LNCaP clone FGC (cell line): ENCODE measurements at places on chromosomes 3 and 15.
A peak's percentile ranks its signal among the peaks of the same experiment; 100 is the strongest.

GRCh38 chr3:173395073-173395411 is 2.5 kb upstream of the NLGN1 start:
- no peak for DNase-seq

DNA sequence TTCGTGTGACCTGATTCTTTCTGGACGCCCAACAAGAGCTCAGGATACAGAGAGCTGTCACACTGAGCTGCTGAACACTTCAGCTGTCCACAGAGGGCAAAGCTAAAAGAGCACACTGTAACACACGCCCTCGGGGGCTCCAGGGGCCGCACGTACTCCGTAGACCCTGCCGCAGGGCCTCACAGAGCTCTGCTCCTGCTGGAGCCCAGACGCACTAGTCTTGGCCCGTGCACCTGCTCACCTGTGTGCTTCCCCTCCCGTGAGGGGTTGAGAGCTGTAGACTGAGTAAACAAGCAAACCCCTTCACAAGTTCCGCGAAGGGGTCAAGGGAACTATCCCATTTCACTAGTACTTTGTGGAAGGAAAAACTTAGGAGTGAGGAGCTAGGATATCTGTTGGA is 30.7 kb upstream of the TUSC7 start:
- no peak for DNase-seq

DNA sequence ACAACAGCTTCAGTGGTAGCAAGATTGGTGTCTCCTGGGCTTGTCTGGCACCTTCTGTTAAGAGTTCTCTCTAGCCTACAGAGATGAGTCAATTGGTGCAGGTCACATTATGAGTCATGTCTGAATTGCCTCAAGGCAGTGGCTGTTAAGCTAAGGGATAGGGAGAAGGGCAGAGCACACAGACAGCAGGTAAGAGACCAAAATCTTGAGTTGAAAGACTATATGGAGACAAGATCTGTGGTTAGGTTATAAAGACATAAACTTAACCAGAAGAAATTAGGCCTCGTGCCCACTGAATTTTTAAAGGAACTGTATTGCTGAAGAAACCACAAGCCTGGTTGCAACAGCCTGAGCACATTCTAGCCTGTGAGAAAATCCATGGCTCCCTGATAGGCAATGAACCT is 19.2 kb upstream of the KPNA1 start:
- DNase-seq, result no peak

DNA sequence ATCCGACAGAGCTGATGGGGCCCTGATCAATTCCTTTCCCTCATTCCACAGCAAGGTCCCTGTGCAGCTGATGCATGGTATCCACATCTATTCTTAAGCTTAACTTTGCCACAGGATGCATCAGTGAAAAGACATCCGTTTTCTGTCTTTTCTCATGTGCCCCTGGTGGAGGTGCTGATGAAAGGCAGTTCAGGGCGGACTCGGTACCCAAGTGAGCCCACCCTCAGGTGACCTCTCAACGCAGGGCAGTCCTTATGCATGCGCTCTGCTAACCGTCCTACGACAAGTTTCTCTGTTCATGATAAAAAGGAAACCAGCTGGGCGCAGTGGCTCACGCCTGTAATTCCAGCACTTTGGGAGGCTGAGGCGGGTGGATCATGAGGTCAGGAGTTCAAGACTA is 251.4 kb downstream of the ADAMTS17 start:
- no peak for DNase-seq

DNA sequence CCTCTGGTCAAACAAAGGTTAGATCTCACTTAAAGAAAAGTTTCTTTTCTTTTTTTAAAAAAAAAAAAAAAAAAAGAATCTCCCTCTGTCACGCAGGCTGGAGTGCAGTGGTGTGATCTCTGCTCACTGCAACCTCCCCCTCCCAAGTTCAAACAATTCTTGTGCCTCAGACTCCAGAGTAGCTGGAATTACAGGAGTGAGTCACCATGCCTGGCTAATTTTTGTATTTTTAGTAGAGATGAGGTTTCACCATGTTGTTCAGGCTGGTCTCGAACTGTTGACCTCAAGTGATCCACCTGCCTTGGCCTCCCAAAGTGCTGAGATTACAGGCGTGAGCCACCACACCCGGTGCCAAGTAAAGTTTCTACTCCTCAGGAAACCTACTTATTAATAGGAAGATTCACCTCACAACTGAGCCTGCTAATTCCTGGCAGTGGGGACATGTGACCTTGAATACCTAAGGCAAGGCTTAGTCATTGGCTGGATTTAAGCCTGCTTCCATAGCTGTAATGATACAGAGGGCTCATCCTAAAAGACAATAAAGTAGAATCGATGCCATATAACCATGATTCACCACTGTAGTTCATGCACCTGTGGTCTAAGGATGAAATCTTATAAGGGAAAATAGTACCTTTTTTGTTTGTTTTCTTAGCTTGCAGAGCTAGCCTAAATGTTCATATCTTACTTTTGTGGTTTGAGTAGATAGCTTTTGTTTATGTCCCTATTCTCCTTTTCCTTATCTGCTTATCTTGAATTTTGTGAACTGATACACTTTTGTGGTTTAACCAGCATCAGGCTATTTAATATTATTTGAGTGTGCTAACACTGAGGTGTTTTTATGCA is 24.8 kb upstream of the RBMS3 start:
- no peak for DNase-seq

DNA sequence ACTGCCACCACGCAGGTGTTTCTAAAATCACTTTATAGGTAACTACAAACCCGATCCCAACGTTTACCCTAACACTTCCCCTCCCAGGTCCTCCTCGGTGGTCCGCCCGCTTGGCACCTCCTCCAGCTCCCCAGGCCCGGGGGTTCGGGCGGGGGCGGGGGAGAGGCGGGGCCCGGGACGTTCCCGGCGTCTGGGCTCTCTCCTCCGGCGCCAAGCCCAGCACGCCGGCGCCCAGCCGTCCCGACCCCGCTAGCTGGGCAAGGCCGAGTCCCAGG is 562 bp downstream of the CGGBP1 start:
- DNase-seq, result no peak

DNA sequence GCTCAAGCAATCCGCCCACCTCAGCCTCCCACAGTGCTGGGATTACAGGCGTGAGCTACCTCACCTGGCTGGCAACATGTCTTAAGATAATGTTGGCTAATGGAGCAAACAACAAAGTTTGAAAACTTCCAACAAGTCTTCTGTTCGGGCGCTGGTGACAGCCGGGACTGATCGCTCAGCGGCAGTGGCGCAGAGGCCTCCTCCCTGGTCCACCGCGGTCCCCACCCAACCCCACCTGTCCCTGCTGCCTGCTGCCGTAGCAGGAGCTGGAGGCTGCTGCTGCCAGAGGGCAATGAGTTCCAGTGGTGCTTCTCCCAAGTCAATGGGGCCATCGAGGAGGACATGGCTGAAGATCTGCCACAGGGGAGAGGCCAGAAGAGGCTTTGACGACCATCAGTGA is 12.1 kb downstream of the DLEC1 start:
- no peak for DNase-seq

GRCh38 chr3:54899273-54899672 is 28.6 kb downstream of the LRTM1 start:
- DNase-seq, result no peak

- no peak for DNase-seq
Observed at GRCh38 chr3:184155644-184156521, 706 bp downstream of the DVL3 start.

DNA sequence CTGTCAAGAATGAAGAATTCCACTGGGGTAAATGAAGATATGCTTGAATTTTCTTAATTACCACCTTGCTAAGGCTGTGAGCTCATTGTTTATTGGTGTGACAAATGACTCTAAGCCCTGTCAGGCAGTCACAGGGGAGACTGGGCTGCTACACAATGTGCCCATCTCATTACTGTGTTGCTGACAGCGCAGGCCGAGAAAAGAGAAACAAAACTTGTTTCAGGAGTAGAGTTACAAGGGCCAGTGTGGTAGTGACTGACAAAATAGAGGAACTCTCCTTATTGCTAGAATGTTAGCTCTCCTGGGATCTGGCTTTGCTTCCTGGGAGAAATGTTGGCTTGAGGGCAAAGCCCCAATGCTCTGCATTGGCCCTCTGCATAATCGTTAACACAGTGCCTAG is 130.4 kb upstream of the CRBN start:
- no peak for DNase-seq

DNA sequence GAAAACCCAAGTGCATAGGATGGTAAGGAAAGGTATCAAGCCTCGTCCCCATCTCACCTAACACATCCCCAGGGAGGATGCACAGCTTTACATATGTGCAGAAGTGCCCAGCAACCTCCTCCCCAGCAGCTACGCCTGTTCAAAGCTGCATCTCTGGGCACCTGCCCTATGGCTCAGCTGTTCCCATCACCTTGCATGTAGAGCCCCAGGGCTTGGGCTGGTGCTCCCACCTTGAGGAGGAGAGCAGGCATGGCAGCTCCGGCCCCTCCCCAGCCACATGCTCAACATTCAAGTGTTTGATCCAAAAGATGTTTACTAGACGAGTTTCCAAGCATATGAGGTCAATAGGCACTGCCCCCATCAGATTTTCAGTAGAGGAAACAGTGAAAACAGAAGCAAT is 173.5 kb downstream of the ATP10A start:
- no peak for DNase-seq

- DNase-seq, result no peak
Observed at GRCh38 chr3:189636048-189636447, 4.9 kb downstream of the TP63 start.

DNA sequence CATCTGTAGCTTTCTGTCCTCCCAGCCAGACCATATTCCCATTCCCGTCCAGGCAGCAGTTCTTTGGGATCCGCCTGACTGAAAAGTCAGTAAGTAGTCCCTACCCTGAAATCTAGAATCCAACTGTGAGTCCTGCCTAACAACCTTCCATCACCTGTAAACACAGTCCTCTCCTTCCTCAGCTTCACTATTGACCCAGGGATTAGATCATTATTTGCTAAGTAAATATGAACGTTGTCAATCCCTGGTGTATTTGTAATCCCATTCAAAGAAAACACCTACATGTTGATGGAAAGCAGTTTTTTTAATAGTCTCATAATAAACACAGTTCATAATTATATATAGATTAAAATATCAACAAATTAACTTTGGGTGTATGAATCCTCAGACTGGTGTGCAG is 732 bp downstream of the SAXO2 start:
- DNase-seq, result peak; percentile 87

GRCh38 chr3:48446425-48447193 is at the start of gene ATRIP:
ATRIP (plus strand) TSS chr3:48446737; CDS start chr3:48446846, 109 bp downstream.
- DNase-seq, result peak; percentile 42
